ENCODE measurements at places on chromosomes 12 and 14.

- no peak for DNase-seq
Observed at GRCh38 chr14:99177046-99177655, 94.8 kb downstream of the BCL11B start.

DNA sequence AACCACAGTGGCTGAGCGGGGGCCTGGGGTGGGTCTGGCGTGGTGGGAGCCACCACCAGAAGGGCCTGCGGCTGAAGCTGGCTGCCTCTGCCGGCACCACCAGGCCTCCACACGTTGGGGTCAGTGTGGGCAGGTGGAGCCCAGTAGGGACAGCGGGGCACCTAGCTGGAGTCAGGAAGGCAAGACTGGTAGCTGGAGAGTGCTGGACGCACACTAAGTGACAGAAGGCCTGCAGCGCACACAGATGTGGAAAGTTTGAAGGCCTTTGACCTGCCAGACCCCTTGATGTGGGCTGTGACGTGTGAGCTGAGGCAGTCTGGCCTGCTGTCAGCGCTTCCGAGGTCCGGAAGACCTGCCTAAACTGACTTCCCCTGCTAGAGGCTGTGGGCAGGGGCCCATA is 26.3 kb downstream of the RIN3 start:
- DNase-seq: no peak

DNA sequence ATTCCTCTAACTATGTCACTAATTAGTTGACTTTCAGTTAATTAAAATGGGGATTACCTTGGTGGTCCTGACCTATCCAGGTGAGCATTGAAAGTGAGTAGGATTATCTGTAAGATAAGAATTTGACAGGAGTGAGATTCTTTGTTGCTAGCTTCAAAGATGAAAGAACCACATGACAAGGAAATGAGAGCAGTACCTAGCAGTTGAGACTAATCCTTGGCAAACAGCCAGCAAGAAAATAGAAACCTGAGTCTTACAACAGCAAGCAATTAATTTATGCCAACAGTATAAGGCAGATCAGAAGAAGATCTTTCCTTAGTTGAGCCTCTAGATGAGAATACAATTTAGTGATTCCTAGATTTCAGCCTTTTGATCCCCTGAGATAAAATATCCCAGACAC is 1058.4 kb downstream of the LRFN5 start:
- DNase-seq: no peak

DNA sequence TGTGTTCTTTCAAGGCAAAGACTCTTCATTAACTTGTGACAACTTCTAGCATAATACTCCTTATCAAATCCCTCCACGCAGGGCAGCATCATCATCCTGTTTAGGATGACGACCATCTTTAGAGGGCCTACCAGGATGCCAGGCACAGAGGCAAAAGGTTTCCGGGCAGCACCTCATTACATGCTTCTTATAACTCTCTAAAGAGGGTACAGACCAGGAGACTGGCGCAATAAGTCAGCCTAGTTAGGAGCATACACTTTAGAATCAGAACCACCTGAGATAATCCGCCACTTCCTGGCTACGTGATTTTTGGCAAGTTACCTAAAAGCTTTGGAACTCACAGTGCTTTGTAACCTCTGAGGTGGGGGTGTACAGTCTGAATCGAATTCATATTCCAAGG is 136.0 kb upstream of the NOS1 start:
- DNase-seq: no peak

- DNase-seq: no peak
Observed at GRCh38 chr12:5102261-5102789, 58.6 kb downstream of the KCNA5 start.

DNA sequence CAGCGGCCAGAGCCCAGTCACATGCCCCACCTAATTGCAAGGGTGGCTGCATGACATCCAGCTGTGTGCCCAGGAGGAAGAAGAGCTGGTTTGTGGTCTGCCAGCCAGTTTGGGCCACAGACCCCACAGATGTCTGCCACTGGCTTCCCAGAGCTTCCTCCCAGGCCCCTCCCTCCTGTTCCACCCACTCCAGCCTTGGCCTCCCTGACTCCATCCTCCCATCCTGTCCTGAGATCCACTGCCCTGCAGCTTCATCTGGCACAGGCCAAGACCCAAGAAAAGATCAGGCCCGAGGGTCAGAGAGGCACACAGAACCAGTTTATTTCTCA is 5.9 kb downstream of the NGB start:
- no peak for DNase-seq

GRCh38 chr14:100035700-100036099 is 29.5 kb upstream of the EVL start:
- DNase-seq: no peak

GRCh38 chr12:30100741-30101140 is 317.0 kb upstream of the TMTC1 start:
- no peak for DNase-seq

DNA sequence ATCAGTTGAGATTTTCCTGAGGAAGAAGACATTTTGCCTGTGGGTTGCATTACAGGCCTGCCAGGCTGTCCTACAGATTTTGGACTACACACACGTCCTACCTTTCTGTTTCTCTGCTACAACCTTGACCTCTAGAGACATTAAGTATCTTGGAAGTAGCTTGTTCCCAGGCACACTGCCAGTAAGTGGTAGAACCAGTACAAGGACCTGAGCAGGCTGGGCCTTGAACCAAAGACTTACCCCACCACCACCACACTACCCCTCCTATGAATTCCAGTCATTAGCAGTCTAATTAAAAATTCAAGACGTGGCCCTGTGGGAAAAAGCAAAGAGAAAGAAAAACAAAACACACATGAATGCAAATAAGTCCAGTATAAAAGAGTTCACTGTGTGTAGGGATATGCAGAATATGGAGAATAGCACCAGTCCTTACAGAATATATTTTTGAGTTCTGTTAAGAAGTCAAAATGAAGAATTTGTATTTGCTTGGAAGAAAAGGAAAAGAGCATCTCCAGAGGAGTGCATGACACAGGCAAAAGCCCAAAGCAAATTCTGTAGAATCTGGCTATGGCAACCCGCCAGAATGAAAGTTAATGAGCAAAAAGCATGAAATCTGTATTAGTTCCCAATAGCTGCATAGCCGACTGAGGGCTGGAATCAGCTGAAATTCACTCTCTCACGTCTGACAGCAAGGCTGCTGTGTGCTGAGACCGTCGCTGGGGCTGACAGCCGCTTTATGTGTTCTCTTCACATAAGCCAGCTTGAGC is 74.3 kb upstream of the ST8SIA1 start:
- DNase-seq: no peak

- no peak for DNase-seq
Observed at GRCh38 chr14:82055515-82056115, 522.0 kb upstream of the SEL1L start.

- no peak for DNase-seq
Observed at GRCh38 chr14:73261075-73261474, 23.8 kb downstream of the PAPLN start.

GRCh38 chr14:95935228-95935822 is 58.7 kb downstream of the TUNAR start:
- peak; percentile 10 for DNase-seq

DNA sequence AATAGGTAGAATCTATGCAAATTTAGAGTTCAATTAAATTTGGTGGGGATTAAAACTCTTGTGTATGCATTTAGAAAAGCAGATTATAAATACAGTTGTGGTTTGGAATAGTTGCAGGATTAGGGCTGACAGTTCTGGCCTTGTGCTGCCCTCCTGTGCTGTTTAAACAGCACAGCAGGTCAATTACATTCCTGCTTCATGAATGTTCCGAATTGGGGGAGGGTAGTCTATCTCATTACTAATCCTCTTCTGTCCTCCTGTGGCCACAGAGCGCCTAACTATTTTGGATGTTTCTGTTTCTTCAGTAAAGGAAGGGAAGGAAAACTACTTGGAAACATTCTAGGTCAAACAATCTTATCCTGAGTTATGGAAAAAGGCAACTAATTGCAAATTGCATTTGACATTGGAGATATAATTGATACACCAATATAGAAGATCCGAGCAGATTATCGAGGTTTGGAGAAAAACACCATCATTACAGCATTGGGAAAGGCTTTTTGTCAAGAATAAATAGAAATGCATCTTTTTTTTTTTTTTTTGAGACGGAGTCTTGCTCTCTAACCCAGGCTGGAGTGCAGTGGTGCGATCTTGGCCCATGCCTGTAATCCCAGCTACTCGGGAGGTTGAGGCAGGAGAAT is 8.7 kb upstream of the GPR19 start:
- peak; percentile 71 for DNase-seq

- DNase-seq: no peak
Observed at GRCh38 chr12:129312048-129312447, 458.8 kb downstream of the GLT1D1 start.

DNA sequence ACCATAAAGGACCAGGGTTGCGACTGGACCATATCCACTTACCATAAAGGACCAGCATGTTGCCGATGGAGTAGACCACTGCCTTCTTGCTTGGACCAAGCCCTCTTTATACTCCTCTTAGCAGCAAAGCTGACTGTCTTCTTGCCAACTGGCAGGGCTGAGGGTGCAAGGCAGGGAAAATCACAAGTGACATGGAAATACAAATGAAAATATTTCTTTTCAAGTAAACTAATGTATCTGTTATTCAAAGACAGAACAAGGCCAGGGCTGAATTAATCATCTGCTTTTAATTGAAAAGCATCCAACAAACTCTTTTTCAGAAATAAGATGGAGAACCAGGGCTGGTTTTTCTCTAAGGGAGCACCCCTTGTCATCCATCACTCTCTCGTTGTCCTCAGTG is at the start of gene CELA1:
Gene CELA1 (minus strand): TSS at position 99 of the 400 bp plus-strand sequence. CDS start 41 bp downstream, at position 58.
- DNase-seq: no peak

GRCh38 chr12:115437061-115437567 is 753.1 kb upstream of the TBX3 start:
- no peak for DNase-seq

DNA sequence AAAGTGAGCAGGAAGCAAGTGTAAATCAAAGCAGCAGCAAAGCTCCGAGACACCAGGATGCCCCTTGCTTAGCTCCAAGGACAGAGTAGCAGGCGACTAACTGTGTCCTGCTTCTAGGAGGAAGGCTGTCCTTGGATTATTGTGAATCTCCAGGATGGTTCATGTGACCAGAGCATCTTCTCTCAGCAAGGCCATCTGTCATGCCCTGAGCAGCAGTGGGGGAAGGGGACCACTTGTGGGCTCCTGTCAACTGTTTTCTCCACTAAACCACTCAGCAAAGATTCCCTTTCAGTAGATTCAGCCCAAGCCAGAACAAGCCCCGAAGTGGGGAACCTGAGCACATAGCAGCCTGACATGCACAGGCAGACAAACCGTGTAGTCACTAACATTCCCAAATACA is 19.4 kb downstream of the MAP3K9 start:
- no peak for DNase-seq

- DNase-seq: no peak
Observed at GRCh38 chr12:77940011-77940423, 109.3 kb downstream of the NAV3 start.

- DNase-seq: no peak
Observed at GRCh38 chr12:18861287-18861858, 123.5 kb downstream of the CAPZA3 start.

DNA sequence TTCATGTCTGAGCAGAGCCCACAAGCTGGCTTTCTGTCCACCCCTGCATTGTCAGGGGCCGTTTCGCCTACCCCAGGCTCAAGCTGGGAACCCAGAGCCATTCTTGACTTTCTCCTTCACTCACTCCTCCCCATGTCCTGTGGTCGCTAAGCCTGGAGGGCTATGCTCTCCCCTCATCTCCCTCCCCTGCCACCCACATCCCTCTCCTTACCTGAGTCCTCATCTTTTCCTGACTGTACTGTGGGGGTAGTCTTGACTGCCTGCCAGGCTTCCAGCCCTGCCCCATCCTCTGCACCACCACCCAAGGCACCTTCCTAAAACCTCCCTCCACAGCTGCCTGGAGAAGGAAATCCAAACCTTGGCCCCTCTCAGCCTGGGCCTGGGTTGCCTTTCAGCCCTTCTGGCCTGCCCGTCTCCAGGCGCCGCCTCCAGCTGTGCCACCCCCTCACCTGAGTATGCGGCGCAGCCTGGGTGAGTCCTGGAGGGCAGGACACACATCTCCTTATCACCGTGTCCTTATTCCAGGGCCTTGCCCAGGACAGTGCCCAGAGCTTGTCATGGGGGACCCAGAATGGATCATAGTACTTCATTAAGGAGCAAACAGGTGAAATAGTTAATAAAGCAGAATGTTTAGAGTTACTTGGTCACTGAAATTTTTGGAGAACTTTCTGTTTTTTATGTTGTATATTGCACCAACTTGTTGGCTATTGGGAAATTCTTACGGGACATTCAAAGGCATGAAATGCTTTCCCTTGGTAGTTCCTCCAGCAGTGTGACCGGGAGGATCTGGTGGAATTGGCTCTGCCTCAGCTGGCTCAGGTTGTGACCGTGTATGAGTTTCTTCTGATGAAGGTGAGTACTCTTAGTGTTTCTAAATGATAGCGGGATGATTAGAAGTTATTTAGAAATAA is 14.5 kb downstream of the ZNF839 start:
- no peak for DNase-seq

- no peak for DNase-seq
Observed at GRCh38 chr12:49507139-49507538, 31.7 kb upstream of the KCNH3 start.

- DNase-seq: no peak
Observed at GRCh38 chr14:65709576-65709975, 297.0 kb downstream of the FUT8 start.

- DNase-seq: no peak
Observed at GRCh38 chr12:65229441-65229840, 49.0 kb upstream of the MSRB3 start.

DNA sequence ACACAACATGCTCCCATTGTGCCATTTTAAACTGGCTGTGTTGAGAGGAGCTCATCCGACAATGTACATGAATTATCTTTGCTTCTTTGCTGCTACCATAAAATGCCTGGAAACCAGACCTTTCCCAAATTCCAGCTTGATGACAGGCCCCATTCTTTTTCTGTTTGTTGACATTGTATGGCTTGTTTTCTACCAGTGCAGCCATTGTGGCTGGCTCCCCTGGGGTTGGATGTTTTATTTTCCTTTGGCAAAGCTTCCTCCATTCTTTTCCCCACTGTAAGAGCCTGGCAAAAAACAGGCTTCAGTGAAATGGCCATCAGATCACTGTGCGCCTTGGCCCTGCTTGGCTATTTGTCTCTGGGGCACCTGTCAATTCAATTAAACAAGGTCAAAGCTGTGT is 532.5 kb downstream of the VRK1 start:
- no peak for DNase-seq

DNA sequence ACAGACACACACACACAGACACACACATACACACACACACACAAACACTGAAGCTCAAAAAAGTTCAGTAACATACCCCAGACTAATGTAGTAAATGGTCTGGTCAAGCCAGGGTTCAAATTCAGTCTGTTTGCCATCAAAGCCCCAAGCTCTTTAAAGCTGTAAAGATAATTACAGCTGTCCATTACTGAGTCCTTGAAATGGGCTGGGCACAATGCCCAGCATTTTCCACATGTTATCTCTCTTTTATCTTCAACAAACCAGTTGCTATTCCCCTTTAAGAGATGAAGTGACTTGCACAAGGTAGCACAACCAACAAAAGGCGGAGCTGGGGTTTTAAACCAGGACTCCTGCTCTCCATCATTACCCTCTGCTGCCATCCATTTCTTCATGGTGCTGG is 7.6 kb upstream of the UNC119B start:
- no peak for DNase-seq

- no peak for DNase-seq
Observed at GRCh38 chr12:131720921-131721320, 10.0 kb downstream of the SFSWAP start.
